ENCODE measurements at places on chromosomes 2 and 18. TPM values are rescaled to one million over a fixed set of nuclear protein-coding genes. Genes with fewer than 3 reads are reported as not detected.

DNA sequence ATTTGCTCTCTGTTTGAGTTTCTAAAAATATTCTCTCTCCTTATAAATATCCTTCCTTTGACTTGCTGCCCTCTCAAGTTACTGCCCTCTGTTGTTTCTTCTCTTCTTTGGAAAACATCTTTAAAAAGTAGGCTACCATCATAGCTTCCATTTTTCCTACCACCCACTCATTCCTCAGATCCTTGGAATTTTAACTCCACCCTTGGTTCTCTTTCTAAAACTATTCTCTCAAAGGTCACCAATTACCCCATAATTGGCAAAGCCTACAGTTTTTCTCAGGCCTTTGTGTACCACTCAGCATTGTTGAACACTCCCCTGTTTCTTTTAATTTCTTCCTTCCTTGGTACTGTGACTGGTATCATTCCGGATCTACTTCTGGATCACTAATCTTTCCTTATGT, 43.0 kb upstream of the ITGAV start:
- DNase-seq: no peak

- no peak for DNase-seq
Measured at GRCh38 chr2:26952374-26952773, 18.1 kb upstream of the MAPRE3 start.

The PCARE gene
- total RNA-seq: not detected

DNA sequence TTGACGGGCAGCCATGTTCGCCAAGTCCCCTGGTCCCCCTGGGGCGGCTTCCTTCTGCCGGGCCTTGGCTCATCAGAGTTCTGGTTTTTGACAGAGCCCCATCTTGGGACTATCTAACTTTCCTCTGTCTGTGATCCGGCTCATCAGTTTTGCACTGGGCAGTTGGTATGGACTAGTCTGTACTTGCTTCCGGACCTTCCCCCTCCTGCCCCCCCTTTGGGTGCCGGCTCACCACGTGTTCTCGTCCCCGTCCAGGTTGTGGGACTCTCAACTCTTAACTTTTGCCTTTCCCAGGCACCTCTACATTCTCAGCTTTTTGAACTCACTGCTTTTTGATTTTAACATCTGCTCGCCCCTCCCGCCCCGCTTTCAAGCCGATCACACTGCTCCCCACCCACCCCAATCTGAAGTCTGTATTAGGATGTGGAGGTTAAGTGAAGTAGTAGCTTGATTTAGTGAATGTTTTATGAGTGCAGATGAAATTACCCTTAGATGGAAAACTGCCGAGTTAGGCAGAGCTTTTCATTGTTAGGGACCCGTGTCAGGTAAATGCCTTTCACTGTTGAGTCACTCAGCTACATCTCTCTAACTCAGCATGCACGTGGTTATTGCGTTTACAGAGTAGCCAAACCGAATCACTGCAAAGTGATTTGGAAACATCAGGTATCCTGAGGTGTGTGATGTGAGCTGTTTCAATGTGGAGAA, 874 bp downstream of the WDR43 start:
- peak; percentile 27 for DNase-seq

DNA sequence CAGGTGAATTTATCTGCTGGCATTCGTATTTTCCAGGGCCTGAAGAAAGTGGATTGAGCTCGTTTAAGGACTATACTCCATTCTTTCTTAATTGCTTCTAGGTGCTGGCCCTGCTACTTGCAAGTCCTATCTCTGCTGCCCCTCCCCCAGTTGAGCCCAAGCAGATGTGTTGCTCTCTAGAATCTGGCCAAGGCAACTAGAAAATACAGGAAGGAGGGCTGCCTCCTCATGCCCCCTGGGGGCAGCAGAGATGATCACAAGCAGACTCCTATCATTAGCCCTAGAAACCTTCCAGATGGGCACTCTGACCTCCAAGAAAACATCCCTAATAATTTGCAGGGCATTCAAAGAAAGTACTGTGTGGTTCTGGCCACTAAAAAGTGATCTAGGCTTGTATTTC, 72.5 kb upstream of the CYP26B1 start:
- DNase-seq: peak; percentile 76

The TRIM43 gene
- not detected for total RNA-seq

GRCh38 chr18:69683176-69683575, 264.5 kb downstream of the CD226 start:
- DNase-seq: no peak

The DPYSL5 gene
- 9.2 TPM for total RNA-seq

DNA sequence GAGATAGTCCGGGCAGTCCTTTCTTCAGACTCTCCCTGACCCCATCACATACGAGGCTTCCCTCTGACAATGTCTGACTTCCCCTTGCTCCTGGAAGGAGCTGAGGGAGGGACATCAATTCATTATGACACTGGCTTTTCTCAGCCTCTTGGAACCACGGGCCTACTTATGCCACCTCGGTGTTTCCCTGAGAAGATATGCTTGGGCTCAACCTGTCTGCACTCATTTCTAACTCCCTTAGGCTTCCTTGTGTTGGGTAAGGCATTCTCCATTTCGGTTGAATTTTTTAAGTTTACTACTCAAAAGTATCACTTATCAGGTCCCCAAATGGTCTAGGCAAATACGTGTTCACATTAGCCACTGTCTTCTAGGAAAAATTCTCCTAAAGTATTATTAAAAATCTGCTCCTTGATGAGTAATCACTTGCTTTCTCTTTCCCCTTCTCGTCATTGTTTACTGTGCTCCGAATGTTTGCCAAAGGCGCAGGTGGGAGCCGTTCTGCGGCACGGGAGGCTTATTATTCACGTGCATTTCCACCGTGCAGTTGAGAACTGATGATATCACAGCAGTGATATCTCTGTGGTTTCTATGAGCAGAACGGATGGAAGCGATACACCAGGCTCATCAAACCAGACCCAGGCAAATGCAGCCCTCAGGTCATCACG, 33.1 kb downstream of the ARL4C start:
- no peak for DNase-seq

The SPATA3 gene
- not detected for total RNA-seq

GRCh38 chr2:172011812-172012575, 12.2 kb downstream of the METAP1D start:
- DNase-seq: no peak

GRCh38 chr2:175577368-175577970, 396.0 kb upstream of the ATP5MC3 start:
- DNase-seq: no peak

DNA sequence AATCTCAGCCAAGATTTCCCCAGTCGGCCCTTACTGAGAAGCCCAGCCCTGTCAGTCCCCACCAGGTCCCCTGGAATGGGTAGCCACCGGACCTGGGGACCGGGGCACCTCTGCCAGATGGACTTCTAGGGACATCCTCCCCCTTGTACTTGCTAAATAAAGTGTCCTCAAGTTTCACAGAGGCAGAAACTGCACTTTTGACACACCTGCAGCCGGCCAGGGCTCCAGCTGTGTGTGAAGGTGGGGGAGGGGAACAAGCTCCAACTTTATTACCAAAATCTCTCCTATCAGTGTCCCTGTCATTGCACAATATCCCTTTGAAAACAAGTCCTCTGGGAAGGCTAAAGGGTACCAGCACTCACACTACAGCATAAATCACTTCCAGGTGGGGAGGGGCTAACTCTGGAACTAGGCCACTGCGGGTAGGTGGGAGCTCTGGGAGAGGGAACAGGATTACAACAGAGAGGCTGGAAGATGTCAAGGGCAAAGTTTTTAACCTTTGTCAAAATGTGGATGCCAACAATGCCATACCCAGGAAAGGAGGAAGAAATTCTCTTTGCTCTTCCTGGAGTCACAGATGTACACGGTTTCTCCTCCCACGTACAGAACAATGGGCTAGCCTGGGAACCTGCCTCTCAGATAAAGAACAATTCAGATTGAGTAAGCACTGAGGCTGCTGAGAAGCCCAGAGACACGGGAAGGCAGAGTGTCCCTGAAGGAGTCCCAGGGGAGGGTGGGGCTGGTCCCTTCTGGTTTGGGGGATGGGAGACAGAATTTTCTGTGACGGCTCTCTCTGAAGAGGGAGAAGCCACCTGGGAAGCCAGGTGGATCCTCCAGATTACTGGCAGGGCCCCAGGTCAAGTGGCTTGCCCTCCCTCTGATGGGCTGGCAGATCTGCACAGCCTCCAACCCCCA, 11.0 kb downstream of the SDC1 start:
- no peak for DNase-seq

GRCh38 chr2:142791335-142791734, 86.1 kb upstream of the KYNU start:
- no peak for DNase-seq

The PTPRN gene
- 5.7 TPM for total RNA-seq

DNA sequence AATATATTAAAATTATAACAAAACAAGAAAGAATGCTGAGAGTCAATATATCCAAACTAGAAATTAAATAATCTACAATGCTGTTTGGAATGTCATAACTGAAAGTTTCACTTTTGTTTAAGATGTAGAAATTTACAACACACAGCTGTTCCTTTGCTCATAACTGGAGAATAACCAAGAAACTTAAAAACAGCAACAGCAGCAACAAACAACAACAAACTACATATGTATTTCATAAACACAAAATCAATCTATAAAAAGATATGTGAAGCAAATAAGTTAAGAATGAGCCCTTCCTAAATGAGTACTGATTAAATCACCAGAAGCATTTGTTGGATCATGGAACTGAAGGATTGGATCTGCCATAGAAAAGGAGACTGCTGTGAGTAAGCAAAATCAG, 456.5 kb upstream of the ZNF804A start:
- DNase-seq: no peak

DNA sequence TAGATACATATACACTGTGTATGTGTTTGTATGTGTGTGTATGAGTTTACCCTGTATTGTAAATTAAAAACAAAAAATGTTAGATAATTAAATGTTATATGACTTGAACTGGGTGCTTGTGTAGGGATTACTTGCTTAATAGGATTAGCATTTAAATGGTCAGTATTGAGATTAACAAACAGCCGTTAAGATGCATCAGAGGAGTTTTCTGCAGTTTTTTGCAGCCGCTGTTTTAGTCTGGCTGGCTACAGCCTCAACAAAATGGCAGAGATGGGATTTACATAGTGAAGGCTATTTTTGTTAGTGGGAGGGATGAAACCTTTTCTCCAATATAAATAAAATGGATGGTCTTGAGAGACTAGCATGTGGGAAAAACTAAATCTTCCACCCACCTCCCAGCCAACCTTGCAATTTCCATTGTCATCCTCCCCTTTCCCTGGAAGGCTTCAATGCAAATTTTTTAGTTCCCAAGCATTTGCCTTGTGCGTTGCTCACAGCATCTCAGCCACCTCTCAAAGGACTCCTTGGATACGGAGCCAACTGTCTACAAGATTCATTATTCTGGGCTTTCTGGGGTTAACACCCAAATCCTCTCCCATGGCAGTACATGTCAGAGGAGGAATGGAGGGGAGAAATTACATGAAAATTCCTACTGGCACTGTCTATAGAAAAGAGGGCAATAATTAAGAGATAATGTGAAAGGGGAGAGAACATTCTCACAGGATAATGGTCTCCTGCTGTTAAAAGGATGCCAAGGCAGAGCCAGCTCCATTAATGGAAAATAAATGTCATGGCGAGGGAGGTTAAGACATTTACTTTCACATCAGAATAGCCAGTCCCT, 351.9 kb downstream of the CDH2 start:
- no peak for DNase-seq

GRCh38 chr2:113278742-113279139, at the start of gene PAX8:
TSS of gene PAX8 (minus strand) at chr2:113278921. CDS start at chr2:113278394, 527 bp downstream.
- DNase-seq: peak; percentile 43

- DNase-seq: no peak
Measured at GRCh38 chr2:52537588-52537987, 1230.0 kb upstream of the CHAC2 start.

- no peak for DNase-seq
Measured at GRCh38 chr18:3093624-3094337, 80.8 kb upstream of the LPIN2 start.

GRCh38 chr2:187093771-187094412, 244.9 kb upstream of the ZSWIM2 start:
- DNase-seq: no peak

The TNP1 gene
- total RNA-seq: not detected

The PFN4 gene
- not detected for total RNA-seq

GRCh38 chr2:192978395-192978794, 783.7 kb upstream of the TMEFF2 start:
- no peak for DNase-seq

The TNFRSF11A gene
- 4.7 TPM for total RNA-seq

DNA sequence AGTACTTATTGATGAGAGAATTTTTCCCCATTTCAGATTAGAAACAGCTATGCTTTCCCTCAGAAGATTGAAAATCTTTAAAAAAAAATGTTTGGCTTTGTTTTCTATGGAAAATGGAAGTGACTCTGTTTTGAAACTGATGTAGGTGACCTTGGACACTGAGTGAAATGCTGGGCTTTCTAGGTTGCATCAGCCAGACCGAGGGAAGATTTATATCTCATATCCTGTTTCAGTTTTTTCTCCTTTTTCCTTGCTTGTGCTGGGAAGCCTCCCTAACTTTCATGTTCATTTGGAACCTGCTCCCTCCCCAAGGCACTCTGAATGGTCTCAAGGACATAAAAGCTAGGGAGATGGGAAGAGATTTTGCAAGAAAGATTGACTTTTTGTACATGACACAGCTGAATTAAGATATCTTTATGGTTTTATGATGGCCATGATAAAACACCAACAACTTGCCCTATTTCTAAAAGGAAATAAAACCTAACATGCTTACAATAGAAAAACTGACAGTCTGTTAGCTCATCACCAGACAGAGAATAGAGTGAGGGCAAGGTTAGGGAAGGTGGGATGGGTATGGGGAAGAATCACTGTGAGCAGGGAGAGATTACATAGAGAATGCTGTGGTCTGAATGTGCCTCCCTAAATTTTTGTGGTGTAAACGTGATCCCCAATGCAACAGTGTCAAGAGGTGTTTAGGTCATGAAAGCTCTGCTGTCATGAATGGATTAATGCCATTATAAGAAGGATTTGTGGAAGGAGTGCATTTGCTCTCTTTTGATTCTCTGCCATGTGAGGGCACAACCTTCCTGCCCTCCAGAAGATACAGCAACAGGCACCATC, 249.7 kb downstream of the TPGS2 start:
- no peak for DNase-seq

DNA sequence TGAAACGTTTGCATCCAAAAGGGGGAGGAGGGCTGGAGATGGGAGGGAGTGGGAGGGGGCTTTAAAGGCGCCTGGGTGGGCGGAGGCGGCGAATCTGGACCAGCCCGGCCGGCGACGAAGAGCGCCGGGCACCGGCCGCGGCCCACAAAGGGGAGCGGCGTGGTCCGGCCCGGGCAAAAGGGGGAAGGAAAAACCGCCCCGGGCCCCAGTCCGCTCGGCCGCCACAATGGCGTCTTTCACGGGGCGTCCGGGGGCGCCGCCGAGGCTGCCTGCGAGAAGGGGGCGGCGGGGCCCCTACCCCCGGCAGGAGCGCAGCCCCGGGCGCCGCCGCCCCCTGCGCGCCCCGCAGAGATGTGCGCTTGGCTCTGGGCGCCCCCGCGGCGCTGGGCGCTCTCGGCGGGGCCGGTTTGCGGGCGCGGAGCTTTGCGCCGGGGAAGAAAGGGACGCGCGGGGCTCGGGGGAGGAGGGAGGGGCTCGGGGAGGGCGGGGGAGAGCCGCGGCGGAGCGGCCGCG, 108.1 kb upstream of the KCTD1 start:
- DNase-seq: peak; percentile 35

The STPG4 gene
- not detected for total RNA-seq

- no peak for DNase-seq
Measured at GRCh38 chr2:9654452-9655100, 23.8 kb upstream of the YWHAQ start.

The GCC2 gene
- total RNA-seq: 48.0 TPM

The C18orf32 gene
- total RNA-seq: 28.7 TPM

All from WTC11 (cell line).